ENCODE measurements at places on chromosomes 3 and 15.
A peak's percentile ranks its signal among the peaks of the same experiment; 100 is the strongest.

DNA sequence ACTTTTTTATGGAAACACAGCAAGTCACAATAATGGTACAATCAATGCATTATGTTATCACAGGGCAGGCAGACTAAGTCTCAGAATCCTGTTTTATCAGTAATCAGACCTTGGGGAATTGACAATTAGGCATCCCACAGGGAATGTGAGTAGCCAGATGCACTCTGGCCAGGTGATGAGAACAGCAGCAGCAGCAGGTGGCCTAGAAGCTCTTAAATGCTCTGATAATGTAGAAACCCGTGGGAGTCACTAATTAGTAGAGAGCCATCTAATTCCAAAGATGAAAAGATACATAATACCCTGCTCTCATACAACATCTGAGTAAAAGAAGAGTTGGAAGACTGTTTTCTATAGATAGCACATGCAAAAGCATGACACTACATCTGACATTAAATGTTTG is 12.6 kb downstream of the CEP152 start:
- no peak for DNase-seq

DNA sequence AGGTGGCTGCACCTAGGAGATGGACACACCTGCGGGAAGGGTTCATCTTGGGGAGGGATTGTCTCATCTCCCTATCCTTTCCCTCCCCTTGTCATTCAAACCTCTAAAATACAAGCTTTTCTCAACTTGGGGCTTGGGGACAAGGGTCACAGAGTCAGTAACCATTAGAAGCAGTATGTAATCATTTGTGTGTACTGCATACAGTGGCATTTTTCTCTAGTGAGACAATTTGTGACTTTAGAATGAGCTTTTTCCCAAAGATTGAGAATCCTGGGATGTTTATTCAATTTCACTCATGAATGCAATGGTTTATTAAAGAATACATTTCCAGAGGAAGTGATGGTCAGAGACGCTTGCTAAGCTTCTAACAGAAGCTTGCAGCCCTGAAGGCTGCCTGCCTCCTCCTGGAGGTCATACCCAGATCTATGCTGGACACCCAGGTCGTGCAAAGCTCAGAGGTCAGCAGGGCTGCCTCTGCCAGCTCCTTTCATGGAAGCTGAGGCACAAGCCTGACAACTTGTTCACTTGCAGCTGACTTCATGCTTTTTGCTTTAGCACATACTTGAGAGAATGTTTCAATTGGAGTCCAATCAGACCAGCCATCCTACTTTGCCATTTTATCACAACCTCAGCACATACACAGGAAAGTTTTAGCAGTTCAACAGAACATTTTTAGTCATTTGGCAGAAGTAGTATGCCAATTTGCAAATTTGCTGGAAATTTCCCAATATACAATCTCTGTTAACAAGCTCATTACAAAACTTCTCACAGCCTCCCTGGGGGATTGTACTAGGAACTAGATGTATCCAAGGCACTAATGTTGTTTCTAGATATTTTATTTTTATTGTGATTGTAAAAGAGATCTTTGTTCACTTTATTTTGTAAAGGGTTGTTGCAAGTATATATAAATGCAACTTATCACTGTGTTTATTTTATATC is 25.6 kb upstream of the ALDH1L1 start:
- DNase-seq: no peak

DNA sequence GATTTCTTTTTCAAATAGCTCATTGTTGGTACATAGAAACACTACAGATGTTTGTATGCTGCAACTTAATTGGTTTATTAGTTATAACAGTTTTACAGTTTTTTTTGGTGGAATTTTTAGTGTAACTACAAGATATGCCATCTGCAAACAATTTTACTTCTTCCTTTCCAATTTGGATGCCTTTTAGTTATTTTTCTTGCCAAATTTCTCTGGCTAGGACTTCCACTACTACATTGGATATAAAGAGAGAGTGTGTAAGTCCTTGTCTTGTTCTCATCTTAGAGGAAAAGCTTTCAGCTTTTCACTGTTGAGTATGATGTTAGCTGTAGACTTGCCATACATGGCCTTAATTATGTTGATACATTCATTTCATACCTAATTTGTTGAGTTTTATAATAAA is 143.6 kb upstream of the EOMES start:
- DNase-seq: no peak

GRCh38 chr15:30990446-30991254 is 778 bp downstream of the MTMR10 start:
- no peak for DNase-seq

GRCh38 chr3:36903119-36903882 is 41.6 kb downstream of the TRANK1 start:
- no peak for DNase-seq

DNA sequence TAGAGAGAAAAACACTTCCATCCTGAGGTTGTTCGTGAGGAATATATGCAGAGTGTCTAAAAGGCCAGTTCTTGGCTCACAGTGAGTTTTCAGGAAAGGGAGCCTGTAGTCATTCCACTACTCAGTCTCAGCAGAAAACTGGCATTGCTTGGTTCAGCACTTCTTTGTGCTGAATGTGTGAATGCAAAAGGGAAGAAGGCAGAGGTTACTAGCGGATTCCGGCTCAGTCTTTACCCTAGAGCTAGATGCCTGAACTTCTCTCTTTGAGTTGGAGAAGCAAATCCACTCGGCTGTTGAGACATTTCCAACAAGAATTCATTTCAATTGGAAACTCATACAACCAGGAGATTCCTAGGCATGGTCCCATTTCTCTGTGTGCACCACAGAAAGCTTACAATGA is 23.1 kb upstream of the FRMD4B start:
- DNase-seq: no peak

GRCh38 chr15:62742409-62743171 is 300.0 kb upstream of the TPM1 start:
- peak; percentile 71 for DNase-seq

DNA sequence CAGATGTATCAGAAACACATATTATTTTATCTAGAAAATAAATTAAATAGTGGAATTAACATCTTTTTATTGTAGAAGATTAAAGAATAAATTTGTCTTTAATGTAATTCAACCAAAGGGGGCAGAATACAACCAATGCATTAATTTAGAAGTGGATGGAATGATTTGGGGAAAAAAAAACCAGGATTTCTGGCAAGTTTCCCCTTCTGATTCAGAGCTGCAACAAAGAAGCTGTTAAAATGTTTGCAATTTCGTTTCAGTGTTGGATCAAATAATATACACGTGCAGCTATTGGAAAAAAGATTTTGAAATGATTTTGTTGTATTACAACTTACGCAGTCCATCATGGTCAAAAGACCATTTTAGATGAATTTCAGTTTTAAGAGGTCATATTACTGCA is 71.6 kb upstream of the ZNF280D start:
- DNase-seq: no peak

- DNase-seq: no peak
Measured at GRCh38 chr15:60476713-60477112, 2.2 kb downstream of the ICE2 start.

GRCh38 chr3:71653414-71653807 is 69.9 kb upstream of the FOXP1 start:
- DNase-seq: no peak

DNA sequence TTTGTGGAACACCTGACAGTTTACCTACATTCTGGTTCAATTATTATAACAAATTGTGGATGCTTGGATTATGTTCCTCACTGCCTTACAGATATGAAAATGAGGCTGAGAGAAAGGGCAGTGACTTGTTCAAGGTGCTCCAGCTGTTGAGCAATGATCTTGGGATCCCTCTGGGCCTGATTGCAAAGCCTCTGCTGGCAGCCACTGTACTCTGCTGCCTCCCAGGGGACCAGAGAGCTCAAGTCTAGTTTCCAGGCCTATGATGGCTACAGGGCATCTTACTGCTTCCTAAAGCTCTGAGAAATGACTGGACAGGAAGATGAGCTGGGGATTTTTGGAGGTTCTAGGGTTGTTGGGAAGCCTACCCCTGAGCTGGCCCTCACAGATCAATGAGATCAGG is 2.3 kb upstream of the SHC4 start:
- no peak for DNase-seq

DNA sequence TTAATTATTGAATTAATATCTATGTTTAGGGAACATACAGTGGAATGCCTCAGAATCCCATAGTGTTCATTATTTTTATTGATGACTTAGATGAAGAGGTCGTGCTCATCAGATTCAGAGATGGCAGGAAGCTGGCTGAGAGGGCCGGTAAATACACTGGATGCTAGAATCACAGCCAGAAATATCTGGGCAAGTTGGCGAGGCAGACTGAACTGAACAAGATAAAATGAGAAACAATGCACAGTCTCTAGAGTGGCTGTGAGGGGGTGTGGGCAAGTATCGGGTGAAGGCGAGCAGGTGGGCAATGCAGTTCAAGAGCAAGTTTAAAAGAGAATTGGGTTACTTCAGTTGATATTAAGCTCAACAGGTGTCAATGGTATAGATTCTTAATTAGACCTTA is 5.9 kb downstream of the DGKG start:
- DNase-seq: no peak

- DNase-seq: no peak
Measured at GRCh38 chr3:154225536-154225935, 98.8 kb downstream of the DHX36 start.

- no peak for DNase-seq
Measured at GRCh38 chr3:46400846-46401245, 6.0 kb downstream of the CCR5AS start.

DNA sequence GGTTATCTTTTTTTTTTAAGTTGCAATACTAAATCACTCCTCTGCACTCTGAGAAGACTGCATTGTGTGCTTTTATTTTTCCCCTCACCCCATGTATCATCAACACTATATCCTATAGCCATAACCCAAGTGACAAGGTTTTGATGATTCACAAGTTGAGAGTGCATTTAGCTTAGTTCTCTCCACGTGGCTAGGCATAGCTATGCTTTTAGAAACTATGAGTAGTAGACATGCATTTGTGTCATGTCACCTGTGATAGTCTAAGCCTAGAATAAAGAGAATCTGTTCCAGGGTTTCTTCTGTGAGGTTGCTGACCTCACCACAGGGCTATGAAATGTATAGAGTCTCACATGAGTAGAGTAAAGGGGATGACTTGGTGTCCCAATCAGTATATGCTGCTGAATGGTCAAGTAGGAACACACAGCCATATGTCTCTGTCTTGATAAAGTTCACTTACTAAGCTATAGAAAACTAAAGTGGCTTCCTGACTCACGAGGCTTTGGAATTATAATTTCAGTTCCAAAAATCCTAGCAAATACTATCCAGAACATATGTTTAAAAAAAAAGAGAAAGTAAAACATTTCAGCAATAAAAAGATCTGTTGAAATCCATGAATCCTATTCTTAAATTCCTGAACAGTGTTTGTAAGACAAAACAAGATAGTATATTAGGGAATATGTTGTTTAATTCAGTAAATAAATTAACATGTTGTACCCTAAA is 206.3 kb downstream of the LSAMP start:
- DNase-seq: no peak

- no peak for DNase-seq
Measured at GRCh38 chr3:39148435-39149058, 4.8 kb downstream of the CSRNP1 start.

- DNase-seq: no peak
Measured at GRCh38 chr3:165624761-165625160, 212.5 kb downstream of the BCHE start.

DNA sequence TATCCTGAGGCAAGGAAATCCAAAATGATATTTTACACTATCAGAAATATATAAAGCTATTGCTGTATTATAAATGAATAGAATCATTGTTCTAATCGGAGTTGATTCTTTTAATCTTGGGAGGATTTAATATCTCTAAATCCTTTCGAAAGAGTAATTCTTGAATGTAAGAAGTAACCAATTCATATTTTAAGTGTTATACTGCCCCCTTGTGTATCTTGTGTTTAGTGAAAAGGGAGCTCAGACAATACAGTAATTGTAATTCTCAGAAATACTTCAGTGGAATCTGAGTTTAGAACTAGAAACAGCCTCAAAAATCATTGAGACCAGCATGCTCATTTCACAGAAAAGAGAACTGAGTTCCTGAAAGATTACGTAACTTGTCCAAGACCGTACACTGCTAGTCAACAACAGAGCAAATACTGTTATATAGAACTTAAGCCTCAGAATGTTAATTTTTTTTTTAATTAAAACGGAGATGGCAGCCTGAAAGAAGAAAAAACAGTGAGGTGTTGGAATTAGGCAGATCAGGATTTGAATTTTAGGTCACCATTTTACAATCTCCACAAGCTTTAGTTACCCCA is 42.9 kb downstream of the PLCH1 start:
- DNase-seq: peak; percentile 45

GRCh38 chr3:183527428-183528379 is 27.8 kb downstream of the KLHL6 start:
- no peak for DNase-seq

GRCh38 chr3:55796533-55796932 is 309.4 kb upstream of the WNT5A start:
- DNase-seq: no peak

DNA sequence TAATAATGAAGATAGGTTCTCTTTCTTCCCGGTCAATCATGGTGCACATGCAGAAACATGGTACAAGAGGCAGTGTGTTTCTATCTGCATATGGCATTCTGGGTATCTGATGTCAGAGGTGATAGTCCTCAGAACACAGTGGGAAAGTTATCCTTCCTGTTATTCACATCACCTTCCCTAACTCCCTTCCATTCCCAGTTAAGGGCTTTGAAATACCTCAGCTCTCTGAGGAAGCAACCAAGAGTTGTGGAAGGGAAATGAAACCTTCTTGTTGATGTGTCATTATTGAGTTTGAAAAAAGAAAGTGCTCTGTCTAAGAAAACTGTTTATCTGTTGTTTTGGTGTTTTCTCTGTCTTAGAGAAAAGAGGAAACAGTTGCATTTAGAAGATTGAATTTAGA is 21.9 kb upstream of the P2RY13 start:
- no peak for DNase-seq

Measured in amniotic stem cell (primary cell).